ENCODE measurements at places on chromosomes 5 and 9. TPM values are rescaled to one million over a fixed set of nuclear protein-coding genes. Genes with fewer than 3 reads are reported as not detected.

The C9orf43 gene
- polyA plus RNA-seq, result not detected

GRCh38 chr9:91025856-91026255, 224.2 kb downstream of the SYK start:
- DNase-seq, result no peak

- DNase-seq, result no peak
Measured at GRCh38 chr9:99103901-99104458, 933 bp upstream of the TGFBR1 start.

The FSTL4 gene
- polyA plus RNA-seq, result not detected

- no peak for DNase-seq
Measured at GRCh38 chr9:81848472-81848871, 79.8 kb upstream of the SPATA31D4 start.

GRCh38 chr9:96209407-96210271, 92.3 kb downstream of the HSD17B3 start:
- no peak for DNase-seq

The PCA3 gene
- not detected for polyA plus RNA-seq

DNA sequence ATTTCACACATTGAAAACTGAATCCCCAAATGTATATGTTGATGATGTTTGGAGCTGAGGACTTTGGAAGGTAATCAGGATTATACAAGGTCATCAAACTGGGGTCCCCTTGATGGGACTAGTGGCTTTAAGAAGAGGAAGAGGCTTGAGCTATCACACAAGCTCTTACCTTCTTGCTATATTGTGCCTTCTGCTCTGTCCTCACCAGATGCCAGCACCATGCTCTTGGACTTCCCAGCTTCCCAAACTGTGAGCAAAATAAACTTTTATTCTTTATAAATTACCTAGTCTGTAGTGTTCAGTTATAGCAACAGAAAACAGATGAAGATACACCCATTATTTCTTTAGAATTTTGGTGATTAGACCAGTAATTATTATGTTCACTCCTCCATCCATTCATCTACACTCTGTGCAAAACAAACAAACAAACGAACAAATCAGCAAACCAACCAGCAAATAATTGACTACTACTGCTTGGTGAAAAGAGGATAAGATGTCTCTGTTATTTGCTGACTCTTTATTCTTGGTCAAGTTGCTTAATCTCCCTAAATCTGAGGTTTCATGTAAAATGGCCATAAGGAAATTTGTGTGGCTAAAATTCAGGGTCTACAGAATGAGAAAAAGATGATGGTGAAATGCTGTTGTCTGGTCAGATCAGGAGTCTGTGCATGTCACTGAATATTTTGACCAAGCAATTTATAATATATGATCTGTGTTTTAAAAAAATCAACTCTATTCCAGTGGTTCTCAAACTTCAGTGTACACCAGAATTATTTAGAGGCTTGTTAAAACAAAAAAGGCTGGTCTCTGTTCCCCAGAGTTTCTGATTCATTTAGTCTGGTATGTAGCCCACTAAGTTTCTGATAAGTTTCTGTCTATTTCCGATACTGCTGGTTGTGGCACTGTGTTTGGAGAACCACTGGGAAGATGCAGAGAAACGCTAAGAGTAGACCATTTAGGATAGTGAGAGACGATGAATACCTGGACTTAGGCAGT, 854.1 kb downstream of the MAT2B start:
- DNase-seq, result no peak

The MTMR12 gene
- polyA plus RNA-seq, result 17.2 TPM

GRCh38 chr5:165913059-165913458, 2378.4 kb upstream of the WWC1 start:
- DNase-seq, result no peak

DNA sequence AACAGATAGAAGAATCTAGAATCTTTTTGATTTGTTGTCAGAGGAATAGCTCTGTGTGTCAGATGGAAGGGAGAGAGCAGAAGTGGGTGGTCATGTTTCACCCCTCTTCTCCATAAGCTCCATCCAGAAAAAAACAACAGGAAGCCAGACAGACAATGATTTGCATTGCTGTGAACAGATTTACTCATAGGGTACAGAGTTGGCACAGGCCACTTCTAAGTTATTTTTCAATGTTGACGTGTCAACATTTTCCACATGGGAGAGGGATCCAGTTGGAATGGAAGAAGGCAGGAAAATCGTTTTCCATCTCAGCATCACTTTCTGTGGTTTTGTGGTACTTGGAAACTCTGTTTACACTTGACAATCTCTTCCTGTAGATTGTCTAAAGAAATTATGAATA, 86.7 kb downstream of the INSYN2B start:
- no peak for DNase-seq

The CER1 gene
- polyA plus RNA-seq, result not detected

- no peak for DNase-seq
Measured at GRCh38 chr5:125199968-125200865, 453.8 kb upstream of the ZNF608 start.

Measured in naive thymus-derived CD8-positive, alpha-beta T cell (primary cell).